ENCODE measurements at places on chromosomes 2 and 18. TPM values are rescaled to one million over a fixed set of nuclear protein-coding genes. Genes with fewer than 3 reads are reported as not detected.

DNA sequence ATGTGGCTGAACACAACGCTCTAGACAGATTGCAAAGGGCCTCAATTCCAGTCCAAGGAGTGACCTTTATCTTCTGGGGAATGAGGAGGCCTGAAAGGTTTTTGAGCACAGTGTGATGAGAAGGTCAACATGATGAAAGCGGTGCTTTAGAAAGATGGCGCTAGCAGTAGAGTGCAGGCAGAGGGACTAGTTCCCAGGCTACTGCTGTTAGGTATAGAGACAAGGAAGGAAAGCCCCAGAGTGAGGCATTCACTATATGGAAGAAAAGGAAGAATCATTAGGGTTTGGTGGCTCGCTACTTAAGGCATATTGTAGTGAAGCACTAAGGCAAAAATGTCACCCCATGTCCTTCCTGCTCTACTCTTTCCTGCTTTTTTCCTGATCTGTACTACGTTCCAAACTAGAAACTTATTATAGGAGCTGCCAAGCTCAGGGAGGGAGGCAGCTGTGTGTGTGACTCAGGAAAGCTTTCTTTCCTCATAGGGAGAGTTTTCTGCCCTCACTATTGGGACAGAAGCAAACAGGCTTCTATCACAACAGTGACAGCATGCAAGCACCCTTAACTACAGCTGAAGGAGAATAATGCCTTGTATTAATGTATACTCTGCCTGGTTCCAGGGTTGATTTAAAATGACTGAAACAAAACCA is 160.8 kb upstream of the CAVIN2 start:
- no peak overlapping the region for H3K4me3 ChIP-seq
- DNase-seq: no peak
- H3K36me3 ChIP-seq: no peaks in the 10 kb centered on the region
- no peak overlapping the region for H3K27ac ChIP-seq

DNA sequence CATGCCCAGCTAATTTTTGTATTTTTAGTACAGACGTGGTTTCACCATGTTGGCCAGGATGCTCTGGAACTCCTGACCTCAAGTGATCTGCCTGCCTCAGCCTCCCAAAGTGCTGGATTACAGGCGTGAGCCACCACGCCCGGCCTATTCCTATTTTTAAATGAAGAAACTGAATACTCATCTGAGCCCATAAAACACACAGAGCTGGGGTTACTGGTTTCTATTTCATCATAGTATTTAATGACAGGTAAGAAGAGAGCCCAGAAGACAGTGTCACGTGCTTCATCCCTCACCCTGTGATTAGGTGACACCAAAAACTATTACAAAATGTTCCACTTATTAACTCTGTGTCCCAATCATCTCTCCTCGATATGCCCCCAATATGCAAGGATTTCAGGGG is 15.6 kb upstream of the LRATD1 start:
- H3K36me3 ChIP-seq: no peaks in the 10 kb centered on the region
- H3K27me3 ChIP-seq: no peaks in the 10 kb centered on the region
- H3K27ac ChIP-seq: no peak overlapping the region
- DNase-seq: no peak

- H3K27me3 ChIP-seq: no peaks in the 10 kb centered on the region
- no peaks in the 10 kb centered on the region for H3K36me3 ChIP-seq
- peaks cover 5% of the 10 kb centered on the region for H3K4me1 ChIP-seq
- DNase-seq: no peak
- H3K27ac ChIP-seq: peak overlapping the region; percentile 44
Measured at GRCh38 chr2:219149667-219150066, 10.9 kb downstream of the NHEJ1 start.

- H3K36me3 ChIP-seq: no peaks in the 10 kb centered on the region
- H3K27ac ChIP-seq: no peak overlapping the region
- H3K27me3 ChIP-seq: no peaks in the 10 kb centered on the region
- no peaks in the 10 kb centered on the region for H3K4me1 ChIP-seq
- no peak overlapping the region for H3K4me3 ChIP-seq
- no peak for DNase-seq
Measured at GRCh38 chr2:1829796-1830195, 85.5 kb upstream of the PXDN start.

SEC11C gene
- total RNA-seq: 76.6 TPM

Data from prostate gland (tissue), 2 donors.